ENCODE measurements at places on chromosomes 11 and 22.

- no peaks in the 10 kb centered on the region for H3K36me3 ChIP-seq
- peak overlapping the region; percentile 86 for H3K27ac ChIP-seq
- H3K4me3 ChIP-seq: no peak overlapping the region
- H3K27me3 ChIP-seq: no peaks in the 10 kb centered on the region
- peaks cover 42% of the 10 kb centered on the region for H3K4me1 ChIP-seq
- no peak for DNase-seq
Observed at GRCh38 chr22:22787151-22787550, 100.5 kb upstream of the IGLL5 start.

DNA sequence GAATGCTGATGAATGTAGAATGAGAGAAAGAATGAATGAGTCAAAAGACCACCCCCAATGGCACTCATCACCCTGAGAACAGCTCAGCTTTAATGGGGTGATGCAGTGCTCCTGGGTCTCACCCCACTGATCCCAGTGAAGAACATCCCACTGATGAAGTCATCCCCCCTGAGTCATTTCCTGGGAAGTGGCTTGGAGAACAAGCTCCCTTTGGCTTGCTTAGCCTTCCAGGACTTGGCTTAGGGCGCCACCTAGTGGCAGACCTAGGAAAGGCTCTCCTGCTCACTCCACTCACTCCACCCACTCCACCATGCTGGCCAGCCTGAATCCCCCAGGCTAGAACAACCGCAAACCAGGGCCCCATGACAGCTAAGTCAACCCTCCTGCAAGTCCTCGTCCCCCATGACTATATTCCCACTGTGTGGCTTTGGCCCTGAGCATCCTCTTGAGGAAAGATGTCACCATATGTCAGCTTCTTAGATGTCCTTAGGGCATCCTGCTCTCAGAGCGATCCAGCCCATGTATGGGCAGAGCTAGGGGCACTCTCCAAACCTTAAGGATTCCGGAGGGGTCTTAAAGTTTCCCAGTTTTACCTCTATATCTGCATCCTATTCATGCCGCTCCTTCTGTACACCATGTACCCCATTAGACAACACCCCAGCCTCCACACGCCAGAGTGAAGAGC lies 17.8 kb upstream of the TMPRSS13 start:
- H3K36me3 ChIP-seq: no peaks in the 10 kb centered on the region
- H3K4me1 ChIP-seq: peaks cover 61% of the 10 kb centered on the region
- H3K27me3 ChIP-seq: no peaks in the 10 kb centered on the region

DNA sequence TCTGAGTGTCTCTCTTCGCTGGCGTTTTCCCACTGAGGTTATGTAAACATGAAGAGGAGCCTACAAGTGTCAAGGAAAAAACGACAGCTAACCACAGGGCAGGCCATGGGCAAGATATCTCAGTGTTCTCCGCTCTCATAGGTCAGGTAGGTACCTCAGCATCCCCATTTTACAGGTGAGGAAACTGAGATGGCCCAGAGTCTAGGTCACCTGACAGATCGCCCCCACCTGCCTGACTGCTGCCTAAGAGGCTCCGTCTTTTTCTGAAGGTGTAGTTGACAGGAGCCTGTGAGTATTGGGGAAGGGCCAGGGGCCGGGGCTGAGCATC lies 847 bp upstream of the NDUFA6 start:
- H3K27ac ChIP-seq: peak overlapping the region; percentile 77
- peaks cover 20% of the 10 kb centered on the region for H3K36me3 ChIP-seq
- H3K4me3 ChIP-seq: peak overlapping the region; percentile 50
- no peak for DNase-seq

GRCh38 chr11:45104006-45104789 lies 42.2 kb upstream of the PRDM11 start:
- no peak overlapping the region for H3K4me3 ChIP-seq
- H3K36me3 ChIP-seq: no peaks in the 10 kb centered on the region

- H3K27me3 ChIP-seq: no peaks in the 10 kb centered on the region
- H3K27ac ChIP-seq: no peak overlapping the region
- H3K4me3 ChIP-seq: no peak overlapping the region
- H3K36me3 ChIP-seq: no peaks in the 10 kb centered on the region
Observed at GRCh38 chr11:17822401-17822781, 87.8 kb downstream of the KCNC1 start.

GRCh38 chr11:76107971-76108370 lies 98.3 kb downstream of the WNT11 start:
- no peaks in the 10 kb centered on the region for H3K4me1 ChIP-seq
- no peak for DNase-seq
- no peak overlapping the region for H3K27ac ChIP-seq
- H3K36me3 ChIP-seq: no peaks in the 10 kb centered on the region

GRCh38 chr22:31577711-31578110 lies 81.4 kb downstream of the SFI1 start:
- no peak for DNase-seq
- no peak overlapping the region for H3K27ac ChIP-seq
- peaks cover 66% of the 10 kb centered on the region for H3K36me3 ChIP-seq
- H3K27me3 ChIP-seq: no peaks in the 10 kb centered on the region
- H3K4me1 ChIP-seq: no peaks in the 10 kb centered on the region

- no peak overlapping the region for H3K27ac ChIP-seq
- no peaks in the 10 kb centered on the region for H3K4me1 ChIP-seq
- H3K4me3 ChIP-seq: no peak overlapping the region
- H3K36me3 ChIP-seq: peaks cover 50% of the 10 kb centered on the region
- H3K27me3 ChIP-seq: no peaks in the 10 kb centered on the region
Observed at GRCh38 chr22:23688121-23688520, 2.7 kb upstream of the RGL4 start.

DNA sequence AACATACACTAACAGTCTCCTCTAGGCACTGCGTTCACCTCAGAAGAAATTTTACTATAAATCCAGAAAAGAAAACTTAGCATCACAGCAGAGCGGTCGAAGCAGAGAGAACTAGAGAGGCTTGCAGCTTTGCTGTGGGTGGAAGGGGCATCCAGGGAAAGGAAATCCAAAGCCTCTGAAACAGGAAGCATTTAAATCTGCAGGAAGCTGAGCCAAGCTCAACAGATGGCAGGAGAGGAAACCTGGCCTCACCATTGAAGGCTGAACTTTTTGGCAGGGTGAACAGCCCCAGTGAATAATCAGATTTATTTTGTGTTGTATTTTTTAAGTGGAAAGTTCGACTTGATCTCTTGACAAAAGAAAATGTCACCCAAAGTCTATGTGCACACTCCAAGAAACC lies 858.1 kb downstream of the OPCML start:
- peaks cover 13% of the 10 kb centered on the region for H3K4me1 ChIP-seq
- H3K27me3 ChIP-seq: no peaks in the 10 kb centered on the region
- H3K36me3 ChIP-seq: no peaks in the 10 kb centered on the region
- no peak overlapping the region for H3K27ac ChIP-seq

DNA sequence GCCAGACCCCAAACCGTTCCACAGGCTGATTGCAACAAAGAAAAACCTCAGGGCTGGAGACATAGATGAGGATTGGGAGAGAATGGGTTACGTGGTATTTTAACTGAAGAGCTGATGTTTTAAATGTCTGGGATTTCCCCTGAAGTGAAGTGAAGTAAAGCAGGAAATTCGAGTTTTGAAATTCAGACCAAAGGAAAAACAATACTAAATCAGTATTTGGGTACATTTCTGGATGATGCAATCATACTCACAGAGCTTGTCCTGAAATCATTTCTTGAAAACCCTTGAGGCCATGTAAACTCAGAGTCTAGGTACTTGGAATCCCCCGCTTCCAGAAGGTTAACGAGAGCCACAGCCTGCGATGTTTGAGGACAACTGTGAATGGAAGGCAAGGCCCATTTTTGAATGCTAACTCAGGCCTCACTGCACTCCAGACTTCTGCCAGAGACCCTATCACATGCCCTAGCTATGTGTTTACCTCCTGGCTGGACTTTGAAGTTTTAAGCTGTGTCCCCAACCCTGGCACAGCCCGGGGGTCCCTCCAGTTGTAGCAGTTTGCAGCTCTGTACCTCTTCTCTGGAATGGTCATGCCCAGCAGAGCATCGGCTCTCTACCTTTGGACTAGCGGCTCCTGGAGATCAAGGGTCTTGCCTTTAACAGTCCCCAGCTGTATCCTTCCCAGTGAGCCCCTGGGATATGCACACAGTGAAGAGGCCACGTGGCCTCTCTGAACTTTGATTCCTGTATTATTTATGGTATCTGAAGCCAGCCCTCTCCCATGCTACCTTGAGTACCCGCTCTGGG lies 5.4 kb upstream of the FTH1 start:
- H3K36me3 ChIP-seq: no peaks in the 10 kb centered on the region
- H3K4me3 ChIP-seq: no peak overlapping the region
- no peak for DNase-seq
- H3K4me1 ChIP-seq: peaks cover 30% of the 10 kb centered on the region

- DNase-seq: no peak
- H3K4me3 ChIP-seq: no peak overlapping the region
- H3K36me3 ChIP-seq: no peaks in the 10 kb centered on the region
- no peaks in the 10 kb centered on the region for H3K4me1 ChIP-seq
- H3K27ac ChIP-seq: no peak overlapping the region
- no peaks in the 10 kb centered on the region for H3K27me3 ChIP-seq
Observed at GRCh38 chr11:40306938-40307548, 1152.4 kb downstream of the LRRC4C start.

- no peak overlapping the region for H3K27ac ChIP-seq
- no peak overlapping the region for H3K4me3 ChIP-seq
- DNase-seq: peak; percentile 32
- H3K36me3 ChIP-seq: no peaks in the 10 kb centered on the region
- H3K27me3 ChIP-seq: no peaks in the 10 kb centered on the region
- H3K4me1 ChIP-seq: no peaks in the 10 kb centered on the region
Observed at GRCh38 chr22:44091021-44091721, 67.1 kb downstream of the PARVB start.

- H3K4me1 ChIP-seq: no peaks in the 10 kb centered on the region
- no peaks in the 10 kb centered on the region for H3K36me3 ChIP-seq
- no peak overlapping the region for H3K27ac ChIP-seq
- no peak overlapping the region for H3K4me3 ChIP-seq
Observed at GRCh38 chr11:19873730-19874129, 161.1 kb downstream of the NAV2 start.

GRCh38 chr11:79374727-79375126 lies 66.1 kb downstream of the TENM4 start:
- H3K4me3 ChIP-seq: no peak overlapping the region
- no peaks in the 10 kb centered on the region for H3K36me3 ChIP-seq
- no peaks in the 10 kb centered on the region for H3K4me1 ChIP-seq
- H3K27ac ChIP-seq: no peak overlapping the region
- peaks cover 3% of the 10 kb centered on the region for H3K27me3 ChIP-seq

DNA sequence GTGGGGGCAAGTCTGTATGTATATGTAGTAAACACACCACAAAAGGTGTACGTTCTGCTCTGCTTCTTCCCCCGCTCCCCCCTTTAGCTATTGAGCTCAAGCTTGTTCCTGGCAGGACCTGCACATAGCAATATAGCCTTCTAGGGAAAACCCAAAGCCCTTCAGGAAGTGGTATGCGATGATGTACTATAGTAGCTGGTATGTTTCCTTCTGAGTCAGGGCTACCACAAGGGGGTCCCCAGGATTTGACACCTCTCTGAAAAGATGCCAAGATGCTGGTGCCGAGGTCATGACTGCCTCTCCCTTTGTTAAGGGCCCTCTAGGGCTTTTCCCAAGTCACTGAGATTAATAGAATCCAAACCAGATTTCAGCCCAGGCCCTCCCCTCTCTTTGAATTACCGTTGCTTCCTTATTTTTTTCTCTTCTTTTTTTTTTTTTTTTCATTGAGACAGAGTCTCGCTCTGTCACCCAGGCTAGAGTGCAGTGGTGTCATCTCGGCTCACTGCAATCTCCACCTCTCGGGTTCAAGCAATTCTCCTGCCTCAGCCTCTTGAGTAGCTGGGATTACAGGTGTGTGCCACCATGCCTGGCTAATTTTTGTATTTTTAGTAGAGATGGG lies 268.4 kb downstream of the ETS1 start:
- no peaks in the 10 kb centered on the region for H3K36me3 ChIP-seq
- peak; percentile 32 for DNase-seq
- no peak overlapping the region for H3K27ac ChIP-seq
- no peaks in the 10 kb centered on the region for H3K27me3 ChIP-seq
- H3K4me1 ChIP-seq: peaks cover 3% of the 10 kb centered on the region
- H3K4me3 ChIP-seq: no peak overlapping the region

- peaks cover 35% of the 10 kb centered on the region for H3K36me3 ChIP-seq
- H3K27me3 ChIP-seq: no peaks in the 10 kb centered on the region
- H3K4me3 ChIP-seq: no peak overlapping the region
- DNase-seq: no peak
- peaks cover 24% of the 10 kb centered on the region for H3K4me1 ChIP-seq
Observed at GRCh38 chr11:530960-531831, 4.2 kb downstream of the HRAS start.

- no peaks in the 10 kb centered on the region for H3K27me3 ChIP-seq
- H3K4me3 ChIP-seq: no peak overlapping the region
- DNase-seq: no peak
- no peaks in the 10 kb centered on the region for H3K4me1 ChIP-seq
- no peaks in the 10 kb centered on the region for H3K36me3 ChIP-seq
Observed at GRCh38 chr22:19619144-19620009, 94.9 kb upstream of the SEPTIN5 start.

- no peak for DNase-seq
- H3K4me1 ChIP-seq: no peaks in the 10 kb centered on the region
- H3K36me3 ChIP-seq: no peaks in the 10 kb centered on the region
- H3K27ac ChIP-seq: no peak overlapping the region
- H3K27me3 ChIP-seq: peaks cover 8% of the 10 kb centered on the region
Observed at GRCh38 chr11:111299101-111300026, 1.0 kb downstream of the POU2AF3 start.

GRCh38 chr11:62341588-62341987 lies 4.3 kb downstream of the ASRGL1 start:
- no peaks in the 10 kb centered on the region for H3K36me3 ChIP-seq
- H3K4me1 ChIP-seq: no peaks in the 10 kb centered on the region
- no peak overlapping the region for H3K4me3 ChIP-seq
- no peak for DNase-seq
- no peak overlapping the region for H3K27ac ChIP-seq
- H3K27me3 ChIP-seq: no peaks in the 10 kb centered on the region
